ENCODE measurements at places on chromosomes 1 and 21. TPM values are rescaled to one million over a fixed set of nuclear protein-coding genes. Genes with fewer than 3 reads are reported as not detected.

The C4BPA gene
- 32.1 TPM for total RNA-seq

The TSPAN1 gene
- 1.2 TPM for total RNA-seq

The KRTAP19-2 gene
- total RNA-seq = not detected

The GOLT1A gene
- 19.4 TPM for total RNA-seq

The NEK2 gene
- total RNA-seq = 40.8 TPM

The MANEAL gene
- total RNA-seq = 16.8 TPM

The GJA8 gene
- not detected for total RNA-seq

The GBP6 gene
- not detected for total RNA-seq

The RASAL2 gene
- total RNA-seq = 5.4 TPM

The SPATA21 gene
- total RNA-seq = 0.80 TPM

The CYP4A11 gene
- total RNA-seq = not detected

The HSPG2 gene
- 5.6 TPM for total RNA-seq

The TAL1 gene
- not detected for total RNA-seq

The RGSL1 gene
- not detected for total RNA-seq

The ELAPOR1 gene
- total RNA-seq = 0.20 TPM

The TRIM45 gene
- 1.5 TPM for total RNA-seq

The CACNA1E gene
- not detected for total RNA-seq

The LHX8 gene
- total RNA-seq = not detected

The CYP4X1 gene
- 0.07 TPM for total RNA-seq

The BMP8B gene
- 0.14 TPM for total RNA-seq

The KIF17 gene
- 0.24 TPM for total RNA-seq

The SPATA17 gene
- 1.6 TPM for total RNA-seq

The ERICH3 gene
- total RNA-seq = not detected

The ANKRD35 gene
- 0.02 TPM for total RNA-seq

The PLCH2 gene
- total RNA-seq = 0.14 TPM

The MSH4 gene
- total RNA-seq = 0.09 TPM

The KCNA3 gene
- not detected for total RNA-seq

The SOD1 gene
- total RNA-seq = 796 TPM

The PDC gene
- not detected for total RNA-seq

The ST6GALNAC5 gene
- total RNA-seq = not detected

The KIF26B gene
- 0.03 TPM for total RNA-seq

The PTPRC gene
- total RNA-seq = not detected

The SPRR2E gene
- total RNA-seq = not detected

The MAP10 gene
- total RNA-seq = not detected

The KRTAP10-5 gene
- not detected for total RNA-seq

The MEX3A gene
- total RNA-seq = 7.6 TPM

Data from HepG2 (cell line).